ENCODE measurements at places on chromosomes 12 and 14.

- DNase-seq: no peak
Measured at GRCh38 chr12:14482886-14483285, 84.8 kb downstream of the PLBD1 start.

GRCh38 chr12:126182619-126183236, 1117.5 kb downstream of the AACS start:
- DNase-seq: no peak

DNA sequence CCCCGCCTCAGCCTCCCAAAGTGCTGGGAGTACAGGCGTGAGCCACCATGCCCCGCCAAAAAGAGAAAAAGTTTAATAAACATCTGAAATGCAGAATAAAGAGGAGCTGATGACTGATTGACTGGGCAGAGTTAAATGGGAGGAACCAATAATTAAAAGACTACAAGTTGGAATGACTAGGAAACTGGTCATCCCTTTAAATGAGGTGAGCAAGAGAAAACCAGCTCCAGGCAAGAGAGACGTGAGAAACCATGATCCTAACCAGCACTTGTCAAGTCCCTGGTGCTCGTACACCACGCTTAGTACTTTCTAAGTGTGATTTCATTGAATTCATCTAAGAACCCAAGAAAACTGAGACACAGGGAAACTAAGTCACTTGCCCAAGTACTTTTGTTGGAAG, 47.9 kb downstream of the MAP1LC3B2 start:
- no peak for DNase-seq

DNA sequence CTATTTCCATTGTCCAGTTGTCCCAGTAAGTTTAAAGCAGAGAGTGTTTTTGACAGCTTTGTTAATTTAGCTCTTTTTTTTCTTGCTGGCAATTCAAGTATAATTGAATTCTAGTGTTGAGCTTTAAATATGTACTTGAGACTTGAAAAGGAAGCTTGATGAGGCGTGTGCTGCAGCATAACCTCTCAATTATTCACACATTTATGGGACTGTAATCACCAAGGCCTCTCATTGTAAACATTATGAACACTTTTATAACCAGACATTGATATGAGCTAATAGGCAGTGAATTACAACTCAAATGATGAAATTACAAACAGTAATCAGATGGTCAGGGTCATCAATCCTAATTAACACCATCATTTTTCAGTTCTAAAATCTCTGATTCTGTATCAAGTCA, 378.0 kb upstream of the DDHD1 start:
- DNase-seq: no peak

- no peak for DNase-seq
Measured at GRCh38 chr14:87325741-87326140, 667.2 kb downstream of the GALC start.

DNA sequence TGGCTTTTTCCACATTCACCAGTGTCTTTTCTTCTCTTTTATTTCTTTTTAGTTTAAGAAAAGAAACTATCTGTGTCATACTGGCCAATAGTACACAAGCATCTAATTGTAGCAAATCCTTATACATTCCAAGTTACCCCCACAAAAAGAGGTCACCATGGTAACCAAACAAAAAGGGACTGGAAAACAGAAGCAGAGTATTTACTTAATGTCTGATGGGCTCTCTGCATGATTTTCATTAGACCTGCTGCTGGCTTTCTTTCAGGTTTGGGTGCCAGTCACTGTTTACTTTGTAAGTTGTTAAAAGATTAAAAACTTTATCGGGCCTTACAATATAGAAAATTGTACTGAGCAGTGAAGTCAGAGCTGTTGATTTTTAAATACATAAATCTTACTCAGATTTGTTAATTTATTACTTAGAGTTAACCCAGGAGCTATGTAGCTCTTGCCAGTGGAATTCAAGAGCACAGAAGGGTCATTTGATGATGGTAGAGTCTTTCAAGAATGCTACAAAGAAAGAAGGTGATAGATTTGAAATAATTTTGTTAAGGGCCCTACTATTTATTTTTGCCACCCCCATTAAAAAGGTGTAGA, 123.9 kb downstream of the BRMS1L start:
- peak; percentile 61 for DNase-seq

DNA sequence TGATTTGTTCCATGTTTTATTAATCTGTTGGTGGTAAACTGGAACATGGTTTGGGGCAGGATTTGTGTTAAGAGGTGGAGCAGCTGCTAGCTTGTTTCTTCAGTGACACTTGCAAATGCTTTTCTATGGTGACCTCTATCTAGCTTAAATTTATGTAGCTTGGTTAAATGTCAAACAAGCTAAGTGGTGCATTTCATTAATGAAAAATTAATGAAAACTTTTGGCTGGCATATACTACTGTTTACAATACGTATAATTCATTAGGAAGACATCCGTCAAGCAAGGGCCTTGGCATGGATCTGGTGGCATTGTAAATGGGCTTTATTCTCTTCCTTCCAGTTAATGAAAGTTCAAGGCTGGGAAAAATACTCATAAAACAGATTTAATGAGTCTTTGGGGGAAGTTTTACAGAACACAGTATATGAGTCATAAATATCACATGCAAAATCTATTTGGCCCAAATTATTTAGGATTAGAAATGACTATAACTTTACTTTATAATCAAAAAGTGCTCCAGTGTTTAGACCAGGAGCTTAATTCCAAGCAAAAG, 807.7 kb upstream of the SEL1L start:
- no peak for DNase-seq

DNA sequence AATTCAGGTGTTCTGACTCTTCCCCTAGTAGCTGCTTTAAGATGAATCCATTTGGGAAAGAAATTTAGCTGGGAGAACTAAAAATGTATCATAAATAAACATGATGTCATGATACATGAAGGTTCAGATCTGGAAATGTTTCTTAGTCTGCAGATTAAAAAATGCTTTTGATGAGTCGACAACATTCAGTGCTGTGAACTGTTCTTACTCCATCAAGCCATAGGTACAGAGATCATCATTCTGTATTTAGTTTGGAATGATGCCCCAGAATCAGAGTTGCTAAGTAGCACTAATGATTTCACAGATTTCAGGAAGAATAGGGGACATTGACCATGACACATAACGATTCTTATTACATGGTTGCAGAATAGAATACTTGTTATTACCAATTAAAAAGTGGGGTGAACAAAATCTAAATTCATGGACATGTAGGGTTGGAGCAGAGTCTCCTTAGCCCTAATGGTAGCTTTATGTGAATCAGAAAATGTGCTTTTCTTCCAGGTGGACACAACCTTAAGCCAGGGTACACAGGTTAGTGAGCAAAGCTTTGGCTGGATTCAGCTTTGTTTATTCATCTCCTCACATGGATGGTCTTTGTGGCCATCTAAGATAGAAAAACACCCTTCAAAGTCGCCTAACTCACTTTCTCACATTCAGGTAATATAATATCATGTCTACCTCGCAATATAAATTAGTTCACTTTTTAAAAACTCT, 205.4 kb upstream of the SEL1L start:
- no peak for DNase-seq

DNA sequence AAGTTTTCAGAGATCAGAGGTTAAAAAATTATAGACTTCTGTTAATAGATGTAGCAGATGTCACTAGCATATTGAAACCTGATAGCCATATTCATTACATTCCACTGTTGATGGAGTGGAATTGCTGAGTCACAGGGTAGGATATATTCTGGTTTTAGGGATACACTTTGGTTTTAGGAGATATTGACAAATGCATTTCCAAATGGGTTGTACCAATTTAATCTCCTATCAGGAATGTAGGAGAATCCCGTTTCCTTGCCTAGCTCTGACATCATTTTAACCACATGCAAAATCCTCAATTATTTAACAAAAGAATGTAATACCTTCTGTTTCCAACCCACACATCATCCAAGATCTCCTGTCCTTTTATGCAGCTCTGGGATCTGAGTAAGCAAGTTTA, 30.7 kb upstream of the ESR2 start:
- DNase-seq: peak; percentile 22

GRCh38 chr12:53096759-53097158, 708 bp upstream of the IGFBP6 start:
- no peak for DNase-seq

- no peak for DNase-seq
Measured at GRCh38 chr14:95092723-95093122, 64.6 kb downstream of the DICER1 start.

GRCh38 chr14:91372671-91373495, 44.7 kb downstream of the CCDC88C start:
- DNase-seq: no peak

- DNase-seq: peak; percentile 90
Measured at GRCh38 chr12:48000878-48001504, 3.3 kb downstream of the COL2A1 start.

DNA sequence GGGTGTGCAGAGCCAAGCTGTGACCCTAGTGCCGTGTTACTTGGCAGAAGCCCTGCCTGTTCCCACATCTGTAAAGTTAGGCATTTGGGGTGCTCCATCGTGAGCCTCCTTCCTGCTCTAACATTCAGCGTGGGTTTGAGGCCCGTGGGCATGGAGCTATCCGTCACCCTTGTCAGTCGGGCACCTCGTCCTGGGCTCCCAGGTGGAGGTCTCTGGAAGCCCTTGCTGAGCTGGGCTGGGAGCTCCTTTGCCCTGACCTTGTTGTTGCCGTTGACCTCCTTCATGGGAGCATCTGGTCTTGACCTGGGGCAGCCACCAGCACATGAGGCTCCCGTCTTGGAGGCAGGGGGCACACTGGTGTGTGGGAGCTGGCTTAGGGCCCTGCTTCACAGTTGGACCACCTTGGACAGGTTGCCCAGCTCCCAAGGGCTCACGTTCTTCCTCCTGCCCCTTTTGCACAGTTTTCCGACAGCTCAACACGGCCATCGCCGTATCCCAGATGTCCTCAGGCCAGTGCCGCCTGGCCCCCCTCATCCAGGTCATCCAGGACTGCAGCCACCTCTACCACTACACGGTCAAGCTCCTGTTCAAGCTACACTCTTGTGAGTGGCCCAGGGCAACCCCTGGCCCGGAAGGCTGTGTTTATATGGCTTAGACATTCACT, 18.5 kb downstream of the HIP1R start:
- DNase-seq: no peak

DNA sequence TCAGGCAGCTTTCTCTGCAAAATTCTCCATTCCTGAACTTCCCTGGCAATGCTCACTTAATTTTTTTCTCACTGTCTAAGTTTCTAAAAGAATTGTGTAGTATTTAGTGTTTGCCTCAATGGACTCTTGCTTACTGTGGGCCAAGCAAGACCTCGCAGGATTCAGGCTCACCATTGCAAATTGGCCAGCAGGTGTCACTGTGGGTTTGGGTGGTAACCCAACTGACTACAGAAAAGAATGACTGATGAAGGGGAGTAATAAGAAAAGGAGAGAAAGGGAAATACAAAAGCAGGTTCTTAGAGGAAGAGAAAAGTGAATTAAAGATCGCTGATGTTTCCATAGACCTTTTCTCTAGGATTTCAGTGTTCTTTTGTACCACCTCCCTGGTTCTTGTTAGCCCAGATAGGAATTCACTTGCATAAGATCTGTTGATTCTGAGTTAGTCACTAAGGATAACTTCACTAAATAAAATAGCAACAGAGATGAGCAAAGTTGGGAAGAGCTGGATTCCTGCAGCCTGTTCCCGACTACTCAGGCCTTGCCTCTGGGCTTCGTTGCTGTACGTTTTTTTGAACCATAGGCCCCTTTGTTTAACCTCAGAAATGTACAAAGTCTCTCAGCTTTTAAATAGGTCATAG, 386.5 kb upstream of the DDHD1 start:
- DNase-seq: peak; percentile 87

DNA sequence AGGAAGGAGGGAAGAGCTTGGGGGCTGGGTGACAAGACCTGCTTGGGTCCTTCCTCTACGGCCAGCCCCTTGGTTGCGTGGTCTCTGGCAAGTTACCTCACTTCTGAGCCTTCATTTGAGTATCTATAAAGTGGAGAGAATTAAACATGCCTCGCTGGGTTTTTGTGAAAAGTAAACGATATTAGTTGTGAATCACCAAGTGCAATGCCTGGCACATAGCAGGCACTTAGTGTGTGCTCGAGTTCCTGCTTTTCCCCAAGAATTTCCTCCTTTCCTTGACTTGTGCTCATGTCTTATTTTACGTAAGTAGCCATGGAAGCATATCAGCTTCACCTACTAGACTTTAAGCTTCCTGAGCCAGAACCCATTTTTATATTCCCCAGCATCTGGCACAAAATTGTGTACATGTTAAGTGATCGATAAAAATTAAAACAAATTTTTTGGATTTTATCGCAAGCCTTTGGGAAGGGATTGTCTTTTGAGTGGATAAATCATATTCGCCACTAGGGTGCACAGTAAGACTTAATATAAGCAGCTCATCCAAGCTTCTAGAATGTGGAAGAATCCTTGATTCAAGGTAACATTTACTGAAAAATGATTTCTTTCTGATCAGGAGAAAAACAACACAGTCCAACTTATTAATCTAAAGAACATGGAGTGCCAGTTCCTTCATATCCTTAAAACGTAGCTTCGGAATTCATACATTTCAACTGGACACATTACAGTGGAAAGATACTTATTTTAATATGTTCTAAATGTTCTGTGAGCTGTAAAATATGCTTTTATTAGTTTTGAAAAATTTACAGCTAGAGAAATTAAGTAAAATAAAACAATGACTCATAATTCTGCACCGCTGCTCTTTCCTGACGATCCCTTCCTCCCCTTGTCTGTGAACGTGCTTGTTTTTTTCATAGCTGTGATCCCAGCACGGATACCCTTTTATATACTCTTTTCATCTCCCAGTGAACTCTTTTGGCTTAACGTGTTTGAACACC, 62.0 kb downstream of the SLC25A47 start:
- peak; percentile 48 for DNase-seq

DNA sequence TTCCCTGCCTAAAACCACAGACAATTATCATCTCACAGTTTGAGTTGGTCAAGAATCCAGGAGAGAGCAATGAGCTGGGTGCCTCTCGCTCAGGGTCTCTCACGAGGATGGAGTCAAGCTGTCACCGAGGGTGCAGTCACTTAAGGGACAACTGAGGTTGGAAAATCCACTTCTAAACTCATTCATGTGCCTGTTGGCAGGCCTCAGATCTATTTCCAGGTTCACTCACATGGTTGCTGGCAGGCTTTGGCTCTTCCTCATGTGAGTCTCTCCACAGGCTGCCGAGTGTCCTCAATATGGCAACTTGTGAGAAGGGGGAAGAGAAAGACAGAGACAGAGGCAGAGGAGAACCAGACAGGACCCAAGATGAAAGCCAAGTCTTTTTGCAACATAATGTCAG, 10.5 kb upstream of the OR10P1 start:
- no peak for DNase-seq

- no peak for DNase-seq
Measured at GRCh38 chr14:95274279-95274678, 45.4 kb downstream of the CLMN start.

DNA sequence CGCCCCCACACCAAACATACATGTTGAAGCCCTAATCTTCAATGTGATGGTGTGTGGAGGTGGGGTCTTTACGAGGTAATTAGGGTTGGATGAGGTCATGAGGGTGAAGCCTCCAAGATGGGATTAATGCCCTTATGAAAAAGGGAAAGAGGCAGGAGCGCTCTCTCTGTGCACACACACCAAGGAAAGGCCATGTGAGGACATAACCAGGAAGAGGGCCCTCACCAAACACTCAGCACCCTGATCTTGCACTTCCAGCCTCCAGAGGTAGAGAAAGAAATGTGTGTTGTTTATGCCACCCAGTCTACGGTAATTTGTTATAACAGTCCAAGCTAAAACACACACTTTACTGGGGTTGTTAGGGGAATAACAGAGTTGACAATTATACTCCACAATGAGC, 14.6 kb upstream of the PITPNM2 start:
- no peak for DNase-seq

- DNase-seq: no peak
Measured at GRCh38 chr14:96792003-96792402, 5.2 kb upstream of the VRK1 start.

GRCh38 chr14:24131549-24131966, 1.1 kb downstream of the FITM1 start:
- no peak for DNase-seq

- no peak for DNase-seq
Measured at GRCh38 chr12:102797528-102797927, 119.5 kb downstream of the PAH start.
